GM13976 (cell line): ENCODE measurements at places on chromosomes 2 and 18.
A peak's percentile ranks its signal among the peaks of the same experiment; 100 is the strongest.

DNA sequence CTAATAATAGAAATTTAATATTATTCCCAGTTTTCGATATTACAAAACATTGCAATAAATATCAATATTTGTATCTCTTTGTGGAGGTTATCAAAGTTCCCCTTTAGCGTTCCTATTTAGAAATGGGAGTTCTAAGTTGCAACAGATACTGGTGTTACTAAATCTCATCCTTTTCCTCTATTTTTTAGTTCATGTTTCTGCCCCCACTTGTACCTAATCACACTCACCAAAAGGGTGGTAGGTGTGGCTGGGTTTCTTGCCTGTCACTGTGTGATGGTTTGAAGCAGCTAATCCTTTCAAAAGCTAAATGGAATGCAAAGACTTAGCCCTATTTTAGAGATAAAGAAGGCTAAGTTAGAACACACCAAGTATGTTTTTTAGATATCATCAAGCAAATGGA, 997.9 kb downstream of the TSN start:
- no peak for DNase-seq

- DNase-seq = peak; percentile 56
Measured at GRCh38 chr18:54147439-54147838, 77.0 kb downstream of the MBD2 start.

GRCh38 chr2:74006459-74006858, 21.7 kb downstream of the TET3 start:
- DNase-seq = no peak

GRCh38 chr2:158970241-158970751, 1.9 kb downstream of the TANC1 start:
- DNase-seq = no peak

DNA sequence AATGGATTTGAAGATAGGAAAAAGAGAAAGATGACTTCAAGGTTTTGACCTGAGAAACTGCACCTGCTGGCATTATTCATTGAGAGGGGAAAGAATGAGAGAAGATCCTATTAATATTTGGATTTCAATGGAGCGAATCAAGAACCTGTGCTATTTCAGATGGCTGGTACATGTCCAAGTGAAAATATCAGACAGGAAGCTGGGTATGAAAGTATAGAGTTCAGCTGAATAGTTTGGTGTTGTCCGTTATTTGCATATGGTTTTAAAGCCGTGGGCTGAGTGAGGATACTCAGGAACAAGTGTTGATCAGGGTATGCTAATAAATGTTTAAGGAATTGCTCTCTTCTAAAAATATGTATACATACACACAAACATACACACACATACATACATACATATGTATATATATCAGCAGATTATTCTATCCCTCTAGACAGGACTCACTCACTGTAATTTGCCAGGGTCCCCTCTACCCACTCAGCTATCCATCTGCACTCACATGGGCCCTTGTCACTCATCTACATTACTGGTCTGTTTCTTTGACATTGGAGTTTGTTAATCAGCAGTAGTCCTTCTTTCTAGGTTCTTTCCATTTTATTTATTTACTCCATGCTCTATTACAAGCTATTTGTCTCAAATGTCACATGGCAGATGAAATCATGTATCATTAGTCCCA, 33.9 kb upstream of the IKZF2 start:
- DNase-seq = no peak

GRCh38 chr2:124874219-124874618, 849.1 kb downstream of the CNTNAP5 start:
- no peak for DNase-seq

DNA sequence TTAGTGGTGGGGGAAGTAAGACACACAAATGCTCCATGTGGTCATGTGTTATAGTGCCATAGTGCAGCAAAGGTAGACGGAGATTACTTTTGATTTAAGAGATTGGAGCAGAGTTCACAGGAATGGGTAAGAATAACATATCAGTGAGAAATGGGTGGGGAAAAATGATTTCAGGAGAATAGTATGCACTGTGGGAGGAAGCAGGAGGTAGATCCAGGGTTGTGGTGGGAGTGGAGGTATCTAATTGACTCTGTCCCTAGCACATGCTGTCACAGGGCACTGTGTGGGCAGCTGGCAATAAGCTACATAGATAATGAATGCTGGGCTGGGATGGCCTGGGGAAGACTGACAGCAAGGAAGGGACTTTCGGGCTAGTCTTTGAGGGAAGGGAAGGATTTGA, 65.3 kb downstream of the STAT1 start:
- no peak for DNase-seq

GRCh38 chr2:149040451-149040850, 2.0 kb downstream of the LYPD6B start:
- DNase-seq = peak; percentile 64

DNA sequence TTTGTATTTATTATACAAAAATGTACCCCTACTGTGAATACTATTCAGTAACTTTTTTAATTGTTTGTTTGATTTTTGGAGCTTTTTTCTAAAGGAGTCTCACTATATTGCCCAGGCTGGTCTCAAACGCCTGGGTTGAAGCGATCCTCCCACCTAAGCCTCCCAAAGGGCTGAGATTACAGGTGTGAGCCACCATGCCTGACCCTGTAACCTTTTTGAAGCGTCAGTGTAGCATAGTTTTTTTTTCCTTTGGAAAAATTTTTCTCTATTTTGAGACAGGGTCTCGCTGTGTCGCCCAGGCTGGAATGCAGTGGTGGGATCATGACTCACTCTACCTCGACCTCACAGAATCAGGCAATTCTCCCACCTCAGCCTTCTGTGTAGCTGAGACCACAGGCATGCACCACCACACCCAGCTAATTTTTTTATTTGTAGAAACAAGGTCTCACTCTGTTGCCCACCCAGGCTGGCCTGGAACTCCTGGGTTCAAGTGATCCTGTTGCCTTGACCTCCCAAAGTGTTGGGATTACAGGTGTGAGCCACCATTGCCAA, 2.0 kb downstream of the GMCL1 start:
- DNase-seq = no peak

GRCh38 chr2:181070119-181070835, 89.9 kb downstream of the UBE2E3 start:
- DNase-seq = no peak

GRCh38 chr2:128384446-128384845, 65.8 kb upstream of the HS6ST1 start:
- no peak for DNase-seq

GRCh38 chr18:12376034-12376753, 833 bp downstream of the AFG3L2 start:
- peak; percentile 49 for DNase-seq

- no peak for DNase-seq
Measured at GRCh38 chr2:100064165-100064564, 78.2 kb downstream of the AFF3 start.

DNA sequence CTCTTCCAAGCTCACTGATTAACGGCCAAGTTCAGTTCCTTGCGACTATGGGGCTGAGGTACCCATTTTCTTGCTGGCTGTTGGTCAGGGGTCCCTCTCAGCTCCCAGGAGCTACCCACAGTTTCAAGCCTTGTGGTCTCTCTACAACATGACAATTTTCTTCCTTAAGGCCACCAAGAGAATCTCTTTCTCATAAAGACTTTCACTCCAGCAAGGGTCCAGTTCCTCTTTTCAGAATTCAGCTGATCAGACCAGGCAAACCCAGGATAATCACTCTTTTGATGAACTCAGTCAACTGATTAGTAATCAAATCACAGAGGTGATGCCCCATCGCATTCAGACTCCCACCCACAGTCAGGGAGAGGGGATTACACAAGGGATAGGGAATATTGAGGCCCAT, 129.7 kb downstream of the IRS1 start:
- DNase-seq = no peak

- no peak for DNase-seq
Measured at GRCh38 chr2:201773990-201774389, 6.7 kb downstream of the ALS2 start.

GRCh38 chr2:149585166-149585885, 2.2 kb downstream of the MMADHC start:
- DNase-seq = no peak

DNA sequence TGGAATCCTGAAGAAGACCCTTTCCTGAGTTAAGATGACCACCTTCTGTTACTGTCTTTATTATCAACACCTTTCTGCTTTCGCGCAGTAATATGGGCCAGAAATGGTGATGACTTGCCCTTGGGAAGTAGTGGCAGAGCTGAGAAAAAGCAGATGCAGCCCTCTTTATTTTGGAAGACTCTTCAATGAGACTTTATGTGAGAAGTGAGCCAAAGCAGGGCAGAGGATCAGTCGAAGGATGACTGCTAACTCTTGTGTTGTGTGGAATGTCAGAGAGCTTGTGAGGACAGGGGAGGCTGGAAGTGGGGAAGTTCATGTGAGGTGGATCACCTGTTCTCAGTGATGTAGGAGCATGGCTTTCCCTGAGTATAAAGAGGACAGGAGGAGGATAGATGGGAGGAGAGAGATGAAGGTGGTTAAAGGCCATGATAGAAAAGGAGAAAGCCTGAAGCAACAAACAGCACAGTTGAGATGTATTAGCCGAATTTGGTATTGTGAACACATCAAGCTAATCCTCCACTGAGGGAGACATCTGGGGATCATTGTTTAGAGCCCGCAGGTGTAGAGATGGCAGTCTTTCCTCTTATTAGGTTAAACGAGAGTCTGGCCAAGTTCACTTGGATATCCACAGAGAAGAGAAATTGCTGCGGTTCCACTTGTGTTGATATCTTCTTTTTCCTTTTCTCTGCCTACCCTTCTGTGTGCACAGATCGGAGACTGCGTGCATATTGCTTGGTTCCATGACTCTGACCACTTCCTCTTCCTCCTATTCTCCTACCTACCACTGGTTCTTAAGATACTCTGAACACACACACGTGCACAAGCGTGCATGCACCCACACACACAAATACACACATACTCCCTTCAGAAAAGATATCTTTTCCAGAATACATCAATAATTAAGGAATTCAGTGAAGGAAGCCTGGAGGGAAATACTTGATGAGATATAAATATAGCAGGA, 67.4 kb downstream of the SLC9A2 start:
- no peak for DNase-seq

DNA sequence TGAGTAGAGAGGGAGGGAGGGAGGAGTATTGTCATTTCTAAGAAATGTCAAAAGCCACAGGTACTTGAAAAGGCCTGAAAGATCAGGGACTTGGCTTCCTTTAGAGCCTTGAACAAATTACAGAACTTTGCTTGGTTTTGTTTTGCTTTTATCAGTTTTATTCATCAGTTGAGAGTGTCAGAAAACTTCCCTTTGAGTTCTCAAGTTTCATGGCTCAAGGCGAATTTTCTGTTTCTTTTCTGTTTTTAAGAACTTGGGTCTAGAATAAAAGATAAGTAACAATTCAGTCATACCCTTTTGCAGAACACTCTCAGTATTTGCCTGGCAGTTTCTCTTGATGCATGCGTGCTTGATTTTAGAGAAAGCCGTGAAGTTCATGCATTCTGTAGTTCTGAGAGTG, 531.9 kb downstream of the PARD3B start:
- no peak for DNase-seq

- DNase-seq = no peak
Measured at GRCh38 chr2:9031246-9031645, 27.8 kb upstream of the MBOAT2 start.

GRCh38 chr2:121382744-121383143, 97.7 kb upstream of the TFCP2L1 start:
- DNase-seq = no peak

DNA sequence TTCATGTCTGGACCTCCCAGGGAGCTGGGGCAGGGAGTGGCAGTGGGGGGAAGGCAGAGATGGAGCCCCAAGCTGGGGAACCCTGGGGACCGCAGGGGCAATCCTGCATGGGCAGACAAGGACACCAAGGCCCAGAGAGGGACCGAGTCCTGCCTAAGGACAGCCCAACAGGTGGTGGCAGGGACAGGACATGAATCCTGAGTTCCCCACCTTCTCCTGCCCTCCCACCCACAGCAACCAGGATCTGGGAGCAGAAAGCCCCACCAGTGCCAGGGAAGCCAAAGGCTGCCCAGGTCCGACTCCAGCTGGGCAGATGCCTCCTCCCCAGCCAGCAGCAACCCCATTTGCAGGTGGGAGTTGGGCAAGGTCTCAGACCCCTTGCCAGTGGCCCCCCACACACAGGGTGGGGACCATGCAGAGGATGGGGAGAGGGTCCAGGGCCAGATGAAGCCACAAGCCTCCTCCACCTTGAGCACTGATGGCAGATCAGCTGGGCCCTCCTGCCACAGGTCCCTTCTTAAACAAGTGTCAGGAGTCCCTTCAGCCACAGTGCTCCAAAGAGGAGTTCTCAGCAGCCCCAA, 6.3 kb downstream of the ADRA2B start:
- DNase-seq = no peak

- peak; percentile 83 for DNase-seq
Measured at GRCh38 chr2:159797543-159798375, at the start of gene CD302. CD302 (minus strand) TSS chr2:159798208; CDS start chr2:159798198, 10 bp downstream.

DNA sequence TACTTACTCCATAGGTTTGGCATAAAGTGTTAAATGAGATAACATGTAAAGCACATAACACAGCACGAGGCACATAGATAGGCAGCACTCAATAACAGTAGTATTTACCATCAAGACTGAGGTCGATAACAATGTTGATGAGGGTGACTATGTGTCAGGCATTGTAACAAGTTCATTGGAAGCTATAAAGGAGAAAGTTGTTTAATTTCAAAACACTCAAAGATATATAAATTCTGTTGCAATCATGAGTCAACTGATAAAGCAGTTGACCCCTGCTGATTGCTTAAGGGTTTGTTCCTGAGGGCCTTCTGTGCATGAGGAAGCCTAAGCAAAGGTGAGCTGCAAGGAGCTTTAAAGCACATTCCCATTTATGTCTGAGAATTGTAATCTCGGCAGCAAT, 760.5 kb downstream of the SATB2 start:
- DNase-seq = no peak

DNA sequence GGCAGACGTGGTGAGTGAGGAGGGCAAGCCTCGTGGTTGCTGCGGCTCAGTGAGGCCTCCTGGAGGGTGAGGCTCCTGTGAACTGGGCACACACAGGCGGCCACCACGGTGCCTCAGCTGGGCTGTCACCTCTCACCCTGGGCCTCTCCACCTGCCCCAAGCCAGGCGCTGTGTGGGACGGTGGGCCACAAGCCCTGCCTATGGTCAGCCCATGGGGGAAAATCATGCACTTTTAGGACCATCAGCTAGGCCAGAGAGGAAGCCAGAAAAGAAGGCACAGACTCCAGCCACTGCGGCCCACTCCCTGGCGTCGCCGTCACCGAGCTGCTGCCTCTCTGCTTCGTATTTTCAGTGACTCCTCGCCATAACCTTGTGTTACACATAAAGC, 28.5 kb upstream of the HS6ST1 start:
- DNase-seq = no peak

- DNase-seq = no peak
Measured at GRCh38 chr2:10924441-10924840, 12.7 kb downstream of the KCNF1 start.

DNA sequence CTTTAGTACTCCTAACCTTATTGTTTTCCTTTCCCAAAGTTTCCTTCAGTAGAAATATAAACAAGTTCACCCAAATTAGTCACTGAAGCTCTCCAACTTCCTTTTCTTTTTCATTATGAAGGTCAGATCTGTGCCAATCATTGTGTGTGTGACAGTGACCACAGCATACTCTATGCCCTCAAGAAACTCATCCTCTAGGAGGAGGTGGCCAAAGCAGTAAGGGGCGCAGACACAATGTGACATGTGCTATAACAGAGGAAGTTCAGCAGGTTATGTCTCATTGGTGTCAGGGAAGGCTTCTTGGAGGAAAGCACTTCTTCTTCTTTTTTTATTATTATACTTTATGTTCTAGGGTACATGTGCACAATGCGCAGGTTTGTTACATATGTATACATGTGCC, 60.0 kb upstream of the PSME4 start:
- DNase-seq = no peak

- DNase-seq = no peak
Measured at GRCh38 chr18:11388755-11389680, 220.4 kb upstream of the SLC35G4 start.

GRCh38 chr2:173547499-173547898, 192.8 kb downstream of the CDCA7 start:
- DNase-seq = no peak

- no peak for DNase-seq
Measured at GRCh38 chr2:7093376-7093775, 176.2 kb downstream of the RNF144A start.
